ENCODE measurements at places on chromosomes 12 and 14.

DNA sequence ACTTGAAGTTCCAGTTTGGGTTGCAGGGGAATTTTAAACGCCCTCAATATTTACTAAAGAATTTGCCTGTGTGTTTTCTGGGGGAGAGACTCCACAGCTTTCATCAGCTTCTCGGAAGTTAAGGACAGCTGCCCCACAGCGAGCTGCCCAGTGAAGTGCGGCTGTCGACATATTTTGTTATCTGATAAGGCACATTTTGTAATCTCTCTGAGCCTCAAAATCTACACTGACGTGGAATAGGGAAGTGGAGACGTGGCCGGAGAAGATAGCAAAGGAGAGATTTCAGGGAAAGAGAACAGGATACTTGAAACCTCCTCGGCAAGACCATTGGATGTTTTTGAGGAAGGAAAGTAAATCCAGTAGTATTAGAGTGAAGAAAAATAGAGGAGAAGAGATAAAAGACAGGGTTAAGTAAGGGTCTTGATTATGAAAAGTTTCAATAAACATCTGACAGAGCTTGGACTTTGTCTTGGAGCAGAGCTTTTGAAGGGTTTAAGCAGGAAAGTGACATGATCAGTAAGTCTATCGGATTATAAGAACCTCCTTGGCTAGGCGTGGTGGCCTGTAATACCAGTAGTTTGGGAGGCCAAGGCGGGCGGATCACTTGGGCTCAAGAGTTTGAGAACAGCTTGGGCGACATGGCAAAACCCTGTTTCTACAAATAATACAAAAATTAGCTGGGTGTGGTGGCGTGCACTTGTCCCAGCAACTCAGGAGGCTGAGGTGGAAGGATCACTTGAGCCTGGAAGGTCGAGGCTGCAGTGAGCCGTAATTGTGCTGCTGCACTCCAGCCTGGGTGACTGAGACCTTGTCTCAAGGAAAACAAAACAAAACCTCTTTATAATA is 1.1 kb downstream of the POLR3B start:
- DNase-seq, result no peak

DNA sequence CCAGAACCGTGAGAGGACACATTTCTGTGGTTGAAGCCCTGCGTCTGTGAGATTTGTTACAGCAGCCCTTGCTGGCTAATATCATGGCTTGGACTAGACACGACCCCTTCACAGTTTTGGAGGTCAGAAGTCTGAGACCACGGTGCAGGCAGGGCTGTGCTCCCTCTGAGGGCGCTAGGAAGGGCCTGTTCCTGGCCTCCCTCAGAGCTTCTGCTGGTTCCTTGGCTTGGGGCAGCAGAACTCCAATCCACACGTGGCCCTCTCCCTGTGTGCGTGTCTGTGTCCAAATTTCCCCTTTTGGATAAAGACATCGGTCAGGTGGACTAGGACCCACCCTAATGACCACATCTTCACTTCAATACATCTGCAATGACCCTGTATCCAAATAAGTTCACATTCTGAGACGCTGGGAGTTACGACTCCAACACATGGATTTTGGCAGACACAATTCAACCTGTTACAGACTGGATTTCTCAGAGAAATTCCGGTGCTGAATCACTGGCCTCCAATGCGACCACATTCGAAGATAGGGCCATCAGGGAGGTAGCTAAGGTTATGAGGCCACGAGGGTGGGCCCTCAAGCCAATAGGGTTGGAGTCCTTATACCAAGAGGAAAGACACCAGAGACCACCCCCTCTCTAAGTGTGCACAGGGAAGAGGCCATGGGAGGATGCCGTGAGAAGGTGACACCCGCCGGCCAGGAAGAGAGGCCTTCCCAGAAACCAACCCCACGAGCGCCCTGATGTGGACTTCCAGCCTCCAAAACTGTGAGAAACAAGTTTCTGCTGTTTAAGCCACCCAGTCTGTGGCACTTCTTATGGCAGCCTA is 43.6 kb upstream of the PPP2R5C start:
- DNase-seq, result no peak

DNA sequence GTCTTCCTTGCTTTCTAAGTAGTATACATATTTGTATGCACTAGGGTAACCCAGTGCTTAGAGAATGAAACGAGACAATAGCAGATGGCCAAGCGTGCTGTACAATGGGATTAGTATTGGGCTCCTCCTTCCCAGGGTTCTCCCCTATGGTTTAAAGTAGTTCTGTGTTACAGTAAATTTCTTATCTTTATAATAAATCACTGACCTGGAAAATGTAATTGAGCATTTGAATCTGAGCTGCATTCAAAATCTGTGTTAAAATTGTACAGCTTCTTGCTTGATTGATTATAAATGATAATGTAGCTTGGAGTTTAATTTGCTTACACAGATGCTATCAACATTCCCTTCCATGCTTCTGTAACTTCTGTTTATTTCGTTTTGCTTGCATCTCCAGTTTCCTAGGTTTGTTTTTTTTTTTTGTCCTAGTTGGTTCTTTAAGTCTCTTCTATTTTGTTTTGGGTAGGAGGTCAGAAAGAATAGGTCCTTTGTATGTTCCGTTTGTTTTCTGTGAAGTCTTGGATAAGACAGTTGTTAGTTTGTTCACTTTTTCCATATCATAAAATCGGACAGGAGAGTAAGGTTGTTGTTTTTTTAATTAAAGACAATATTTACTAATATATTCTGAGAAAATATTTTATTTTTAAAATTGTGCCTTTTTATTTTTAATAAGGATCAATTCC is 171.2 kb downstream of the ERC1 start:
- DNase-seq, result no peak

DNA sequence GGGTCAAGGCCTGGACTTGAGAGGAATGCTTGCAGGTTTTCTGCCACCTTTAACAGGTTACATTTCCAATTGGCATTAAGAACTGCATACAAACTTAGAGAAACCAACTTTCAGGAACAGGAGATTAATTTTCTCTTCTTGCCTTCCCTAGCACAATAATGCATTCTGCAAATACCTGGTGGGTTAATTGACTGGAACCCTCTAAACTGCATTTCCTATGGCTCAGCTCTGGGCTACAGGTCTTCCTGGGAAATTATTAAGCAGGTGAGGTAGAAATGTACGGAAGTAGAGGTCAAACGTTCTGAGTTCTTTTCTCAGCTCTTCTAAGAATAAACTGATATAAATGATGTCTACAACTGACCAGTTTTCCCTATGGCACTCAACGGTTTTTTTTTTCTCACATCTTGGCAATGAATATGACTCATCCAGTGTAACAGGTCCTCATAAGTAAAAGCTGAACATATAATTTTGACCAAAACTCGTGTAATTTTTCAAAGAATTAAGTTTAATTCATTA is 144.9 kb upstream of the PELI2 start:
- DNase-seq, result no peak

- DNase-seq, result no peak
Observed at GRCh38 chr12:115740586-115741155, 536.8 kb downstream of the MED13L start.

DNA sequence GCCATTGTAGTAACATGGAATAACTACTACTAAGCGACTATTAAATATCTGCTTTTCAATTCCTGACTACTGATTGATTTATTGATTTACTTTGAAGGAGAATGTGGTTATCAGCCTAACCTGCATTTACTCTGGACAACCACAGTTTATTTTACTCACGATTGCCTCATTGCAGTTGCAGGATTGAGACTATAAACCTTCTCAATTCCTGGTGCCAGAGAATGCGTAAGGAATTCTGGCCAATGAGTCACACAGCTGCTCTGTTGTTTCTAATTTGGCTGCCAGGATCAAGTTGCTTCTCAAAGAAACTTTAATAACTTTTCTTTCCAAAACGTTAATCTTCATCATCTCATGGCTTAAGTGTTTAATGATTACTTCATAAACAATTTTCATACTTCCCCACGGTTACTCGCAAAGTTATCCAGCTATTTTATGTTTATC is 13.1 kb upstream of the TMTC1 start:
- no peak for DNase-seq

DNA sequence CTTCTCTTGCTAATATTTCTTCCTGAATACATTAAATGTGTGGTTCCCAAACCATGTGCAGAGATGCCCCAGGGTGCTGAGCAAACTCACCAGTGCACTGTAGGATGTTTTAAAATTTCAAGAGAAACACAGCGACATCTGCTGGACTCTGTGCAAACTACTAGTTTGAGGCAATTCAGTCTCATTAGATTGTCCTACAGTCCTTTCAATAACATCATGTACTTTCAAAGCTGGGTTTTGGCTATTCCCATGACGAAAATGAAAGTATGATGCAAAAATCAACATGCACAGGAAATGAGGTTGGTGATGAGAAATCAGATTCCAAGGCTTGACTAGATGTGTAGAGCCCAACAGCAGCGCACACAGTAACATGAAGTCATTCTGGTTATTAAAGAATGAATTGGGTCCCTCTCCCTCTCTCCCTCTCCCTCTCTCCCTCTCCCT is 66.3 kb downstream of the CLIP1 start:
- peak; percentile 26 for DNase-seq

All from activated CD8-positive, alpha-beta memory T cell treated with anti-CD3 and anti-CD28 coated beads for 1 hour (primary cell).